ENCODE measurements at places on chromosomes 7 and 10. TPM values are rescaled to one million over a fixed set of nuclear protein-coding genes. Genes with fewer than 3 reads are reported as not detected.

GRCh38 chr7:24227603-24228359 is 56.2 kb upstream of the NPY start:
- no peak for DNase-seq

GRCh38 chr10:91251430-91252056 is 31.1 kb downstream of the PCGF5 start:
- peak; percentile 73 for DNase-seq

GRCh38 chr7:141676618-141677017 is 25.3 kb downstream of the DENND11 start:
- DNase-seq = peak; percentile 38

DNA sequence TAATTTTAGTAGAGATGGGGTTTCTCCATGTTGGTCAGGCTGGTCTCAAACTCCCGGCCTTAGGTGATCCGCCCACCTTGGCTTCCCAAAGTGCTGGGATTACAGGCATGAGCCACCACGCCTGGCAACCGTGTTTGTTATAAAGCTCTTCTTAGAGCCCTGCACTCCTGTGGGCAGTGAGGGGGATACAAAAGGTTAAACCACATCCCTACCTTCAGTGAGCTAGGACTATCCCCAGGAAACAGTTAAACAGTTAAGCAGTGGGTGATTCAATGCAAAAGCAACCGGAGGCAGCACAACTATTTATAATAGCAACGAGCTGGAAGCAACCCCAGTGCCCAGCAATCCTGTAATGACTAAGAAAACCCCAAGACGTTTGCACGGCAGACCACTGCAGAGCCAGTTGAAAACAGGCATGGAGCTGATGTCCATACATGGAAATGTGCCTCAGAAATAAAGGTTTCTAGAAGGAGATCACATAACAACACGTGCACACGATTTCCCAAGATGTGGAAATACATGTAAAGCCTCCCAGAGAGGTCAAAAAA is 107.2 kb upstream of the LYZL2 start:
- DNase-seq = peak; percentile 100

GRCh38 chr10:104577861-104578521 is 63.1 kb upstream of the SORCS3 start:
- peak; percentile 22 for DNase-seq

DNA sequence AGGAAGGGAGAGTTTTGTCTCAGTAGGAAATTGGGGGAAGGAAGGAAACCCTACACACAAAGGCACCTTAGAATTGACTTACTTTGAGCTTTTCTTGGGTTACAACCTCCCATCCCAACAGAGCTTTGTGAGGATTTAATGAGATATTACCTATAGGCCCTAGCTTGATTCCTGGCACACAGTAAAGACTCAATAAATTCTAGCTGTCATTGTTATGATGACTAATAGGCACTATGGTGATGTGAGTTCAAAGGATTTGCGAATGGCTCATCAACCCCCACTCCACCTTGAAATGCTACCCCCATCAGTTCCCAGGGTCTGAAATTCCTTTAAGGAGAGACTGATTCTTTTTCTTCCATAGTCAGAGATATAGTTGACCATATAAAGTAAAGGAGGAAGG is 67.9 kb upstream of the SMNDC1 start:
- no peak for DNase-seq

GRCh38 chr10:34475786-34476185 is 339.3 kb downstream of the PARD3 start:
- no peak for DNase-seq

DNA sequence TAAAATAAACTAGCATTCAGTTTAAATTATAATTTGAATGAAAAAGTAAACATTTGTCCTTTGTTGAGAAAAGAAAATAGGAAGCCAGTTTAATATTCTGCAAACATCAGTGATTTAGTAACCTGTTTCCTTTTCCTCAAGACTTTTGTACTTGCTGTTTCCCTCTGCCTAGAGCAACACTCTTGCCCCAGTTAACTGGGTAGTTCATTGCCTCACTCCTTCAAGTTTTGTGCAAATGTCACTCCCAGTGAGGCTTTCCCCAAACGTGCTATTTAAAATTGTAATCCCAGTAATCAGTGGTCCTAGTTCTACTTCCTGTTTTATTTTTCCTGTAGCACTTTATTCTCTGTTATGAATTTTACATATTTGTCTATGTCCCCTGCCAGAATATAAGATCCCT is 23.8 kb downstream of the DLD start:
- no peak for DNase-seq

GRCh38 chr7:149866779-149867447 is 6.9 kb upstream of the ATP6V0E2 start:
- DNase-seq = peak; percentile 24

GRCh38 chr7:99451936-99452335 is 13.2 kb downstream of the CPSF4 start:
- no peak for DNase-seq

DNA sequence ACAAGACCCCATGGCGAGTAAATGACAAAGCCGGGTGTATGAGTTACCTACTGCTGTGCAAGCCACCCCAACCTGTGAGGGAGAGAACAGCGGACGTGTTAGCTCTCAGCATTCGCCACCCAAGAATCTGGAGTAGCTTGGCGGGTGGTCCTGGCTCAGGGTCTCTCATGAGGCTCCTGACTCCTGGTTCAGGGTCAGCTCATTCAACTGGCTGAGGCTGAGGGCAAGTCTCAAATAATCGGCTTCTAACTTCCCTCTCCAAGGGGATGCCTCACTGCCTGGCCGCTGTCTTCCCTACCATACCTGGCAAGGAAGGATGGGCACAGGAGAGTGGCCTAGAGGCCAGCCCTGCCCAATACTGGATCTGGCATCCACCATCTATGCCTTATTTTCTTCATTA is 94.2 kb downstream of the HTR5A start:
- DNase-seq = no peak

DNA sequence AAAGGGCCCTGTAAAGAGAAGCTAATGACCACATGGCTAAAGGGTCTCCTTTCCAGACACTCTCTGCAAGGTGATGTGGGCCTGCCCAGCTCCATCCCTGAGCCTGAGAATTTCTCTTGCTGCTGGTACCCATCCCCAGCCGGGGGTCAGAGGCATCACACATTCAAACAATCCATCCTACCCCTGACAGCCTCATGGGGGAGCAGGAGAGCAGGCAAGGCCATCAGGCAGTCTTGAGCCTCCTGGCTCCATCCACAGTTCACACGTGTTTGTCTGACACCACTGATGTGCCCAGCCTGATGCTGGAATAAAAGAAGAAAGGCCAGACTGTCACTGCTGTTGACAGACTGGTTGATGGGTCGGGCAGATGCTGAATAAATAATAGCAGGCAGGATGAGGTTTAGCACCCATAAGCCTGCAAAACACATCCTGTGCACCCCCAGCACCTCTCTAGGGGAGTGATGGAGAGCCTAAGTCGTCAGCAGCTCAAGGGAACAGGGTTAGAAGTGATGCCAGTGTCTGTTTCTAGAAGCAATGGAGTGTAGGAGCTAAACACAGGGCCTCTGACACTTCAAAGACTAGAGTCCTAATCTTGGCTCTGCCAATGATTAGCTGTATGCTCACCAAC is 43.5 kb downstream of the TLL2 start:
- peak; percentile 24 for DNase-seq

GRCh38 chr7:133040178-133040577 is 41.7 kb downstream of the CHCHD3 start:
- DNase-seq = no peak

- DNase-seq = no peak
Measured at GRCh38 chr10:116848032-116848943, 1.0 kb upstream of the ENO4 start.

DNA sequence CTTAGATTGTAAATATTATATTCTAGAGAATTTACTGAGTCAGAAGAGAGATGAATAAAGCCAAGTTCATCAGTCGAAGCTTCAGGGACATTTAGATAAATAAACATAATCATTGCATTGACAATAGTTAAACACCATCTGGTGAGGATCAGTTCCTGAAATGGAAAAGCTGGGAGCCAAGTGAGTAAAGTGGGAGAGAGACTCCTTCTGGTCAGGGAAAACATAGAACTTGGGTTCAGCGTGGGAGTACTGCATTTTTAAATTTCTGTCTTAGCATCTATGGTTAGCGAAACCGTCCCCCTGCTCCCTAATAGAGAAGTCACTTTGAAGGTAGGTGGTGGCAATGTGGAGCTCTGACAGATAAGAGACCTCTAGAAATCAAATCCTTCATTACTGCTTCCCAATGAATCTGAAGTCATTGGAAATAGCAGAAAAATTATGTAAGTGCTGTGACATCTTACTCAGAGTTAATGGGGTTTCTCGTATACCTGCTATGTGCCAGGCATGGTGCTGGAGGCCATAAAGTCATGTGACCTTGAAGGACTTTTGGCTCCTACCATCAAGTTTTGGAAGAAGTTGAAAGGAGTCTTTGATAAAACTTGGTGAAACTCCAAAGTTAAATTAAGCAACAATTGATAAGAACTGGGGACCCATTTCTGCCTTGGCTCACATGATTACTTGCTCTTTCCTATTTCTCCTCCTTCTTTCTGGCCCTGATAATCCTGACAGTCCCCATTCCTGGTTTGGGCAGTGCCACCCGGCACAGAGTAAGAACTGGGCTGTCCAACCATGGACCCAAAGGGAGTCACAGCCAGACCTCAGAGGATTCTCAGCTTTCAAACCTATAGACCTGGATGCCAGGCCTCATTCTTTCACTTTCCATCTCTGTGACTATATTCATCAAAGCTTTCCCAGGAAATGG is 211.2 kb downstream of the C7orf25 start:
- peak; percentile 48 for DNase-seq

DNA sequence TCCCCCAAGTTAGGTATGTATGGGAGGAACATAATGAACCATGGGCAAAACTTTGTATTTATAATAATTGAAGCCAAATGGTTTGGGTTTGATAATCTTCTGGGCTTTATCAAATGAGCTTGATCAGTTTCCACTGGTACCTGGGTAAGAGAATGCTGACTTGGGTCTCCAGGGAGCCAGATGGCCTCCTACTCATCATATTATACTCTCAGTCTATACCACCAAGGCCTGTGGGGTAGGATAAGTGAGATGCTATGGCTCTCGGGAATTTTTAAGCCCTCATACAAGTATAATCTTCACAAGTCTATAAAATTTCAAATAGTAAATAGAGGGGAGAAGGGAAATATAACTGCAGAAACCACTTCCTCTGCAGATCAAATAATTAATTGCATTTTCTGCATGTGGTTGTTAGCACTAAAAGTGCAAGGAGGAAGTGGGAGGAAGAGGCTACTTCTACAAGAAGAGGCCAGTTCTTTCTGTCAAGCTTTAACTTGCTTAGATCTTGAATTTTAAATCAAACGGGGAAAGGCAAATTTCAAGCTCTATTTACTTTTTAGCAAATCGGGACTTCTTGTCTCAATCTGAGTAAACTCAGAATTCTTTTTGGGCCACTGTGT is 349.0 kb downstream of the SORCS1 start:
- DNase-seq = no peak

- no peak for DNase-seq
Measured at GRCh38 chr10:917999-918398, 13.5 kb downstream of the LARP4B start.

DNA sequence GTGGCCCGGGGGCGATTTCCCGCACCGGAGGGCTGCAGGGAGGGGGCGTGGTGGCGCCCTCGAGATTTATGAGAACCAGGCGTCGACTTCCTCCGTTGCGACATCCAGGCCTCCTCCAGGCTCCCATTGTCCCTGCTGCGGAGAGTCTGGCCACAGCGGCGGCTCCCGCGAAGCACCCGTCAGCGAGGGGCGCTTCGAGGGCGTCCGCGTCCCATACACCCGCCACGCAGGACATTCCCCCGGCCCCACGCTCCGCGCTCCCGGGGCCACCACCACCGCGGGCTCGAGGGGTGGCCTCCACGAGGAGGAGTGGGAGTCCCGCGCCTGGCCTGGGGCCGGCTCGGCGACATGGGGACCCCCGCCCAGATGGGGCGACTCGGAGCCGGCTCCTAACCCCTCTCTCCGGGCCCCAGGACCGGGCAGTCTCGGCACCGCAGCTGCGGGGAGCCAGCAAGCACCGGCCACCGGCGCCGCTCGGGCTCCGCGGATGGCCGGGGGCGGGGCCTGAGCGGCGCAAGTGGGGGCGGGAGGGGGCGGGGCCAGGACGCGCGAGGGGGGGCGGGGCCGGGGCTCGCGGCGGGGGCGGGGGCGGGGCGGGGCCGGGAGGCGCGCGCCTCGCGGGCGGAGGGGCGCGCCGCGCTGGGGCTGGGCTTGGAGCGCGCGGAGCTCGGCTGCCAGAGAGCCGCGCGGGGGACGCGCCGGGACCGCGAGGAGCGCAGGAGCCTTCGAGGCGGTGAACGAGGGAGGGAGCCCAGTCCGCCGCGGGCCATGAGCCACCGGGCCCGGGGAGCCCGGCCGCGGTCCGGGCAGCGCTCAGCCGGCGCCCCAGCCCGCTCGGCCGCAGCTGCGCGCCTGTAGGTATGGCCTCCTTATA is at the start of gene SH2B2:
TSS of gene SH2B2 (plus strand) at position 632 of the 874 bp plus-strand sequence. CDS start 13,683 bp downstream, outside the sequence.
- peak; percentile 47 for DNase-seq

GRCh38 chr10:122310311-122311050 is 39.4 kb downstream of the BTBD16 start:
- DNase-seq = no peak

- no peak for DNase-seq
Measured at GRCh38 chr7:38863601-38864291, 45.2 kb downstream of the VPS41 start.

DNA sequence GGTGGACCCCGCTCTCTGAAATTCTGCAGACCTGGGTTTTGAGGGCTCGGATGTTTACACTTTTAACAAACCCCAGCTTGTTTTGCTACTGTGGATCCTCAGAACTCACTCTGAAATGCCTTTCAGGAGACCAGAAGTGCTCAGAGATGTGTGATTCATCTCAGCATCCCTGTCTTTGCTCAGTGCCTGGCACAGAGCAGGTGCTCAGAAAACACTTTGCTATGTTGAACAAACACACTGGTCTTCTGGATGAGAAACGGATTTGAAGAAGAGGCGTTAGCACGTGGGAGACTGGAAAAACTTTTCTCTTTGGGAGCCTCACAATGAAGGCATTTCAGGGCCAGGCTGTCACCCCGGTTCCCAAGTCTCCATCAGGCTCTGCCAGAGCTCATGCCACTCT is 53.3 kb downstream of the SH3PXD2A start:
- no peak for DNase-seq

- no peak for DNase-seq
Measured at GRCh38 chr10:6514180-6514579, 65.9 kb downstream of the PRKCQ start.

GRCh38 chr10:62462461-62462860 is 88.3 kb downstream of the ZNF365 start:
- DNase-seq = no peak

GRCh38 chr7:24718431-24718831 is 38.8 kb downstream of the GSDME start:
- no peak for DNase-seq

ZNF365 gene
- 7.2 TPM for total RNA-seq

PDE6C gene
- total RNA-seq = not detected

NANOS1 gene
- total RNA-seq = 2.7 TPM

PVRIG gene
- not detected for total RNA-seq

RASA4B gene
- total RNA-seq = 4.6 TPM

CALML5 gene
- total RNA-seq = not detected

PLEKHA1 gene
- total RNA-seq = 29.8 TPM

ASIC3 gene
- not detected for total RNA-seq

GNAT3 gene
- total RNA-seq = not detected

GIMAP6 gene
- 0.18 TPM for total RNA-seq

MORN4 gene
- 10.1 TPM for total RNA-seq

MOGAT3 gene
- total RNA-seq = not detected
